Smooth muscle cell of the coronary artery (primary cell): ENCODE measurements at places on chromosomes 7 and 10. TPM values are rescaled to one million over a fixed set of nuclear protein-coding genes. Genes with fewer than 3 reads are reported as not detected.

Gene CLDN4
- 0.23 TPM in 2 replicates for total RNA-seq

Gene CALD1
- total RNA-seq, result 270 and 510 TPM in 2 replicates

Gene CCM2
- 61.2 and 70.1 TPM in 2 replicates for total RNA-seq

Gene ACBD7
- 0.12 and 1.1 TPM in 2 replicates for total RNA-seq

Gene NEUROD6
- not detected in 2 replicates for total RNA-seq

Gene DRGX
- total RNA-seq, result not detected in 2 replicates

Gene HYAL4
- total RNA-seq, result not detected in 2 replicates
